ENCODE measurements at places on chromosomes 7 and 10.

GRCh38 chr10:70907637-70908405 is 19.5 kb upstream of the PCBD1 start:
- peaks cover 37% of the 10 kb centered on the region for H3K27me3 ChIP-seq
- H3K27ac ChIP-seq, result no peak overlapping the region
- no peak for DNase-seq
- H3K4me1 ChIP-seq, result peaks cover 2% of the 10 kb centered on the region
- H3K4me3 ChIP-seq, result no peak overlapping the region

- H3K4me1 ChIP-seq, result peaks cover 2% of the 10 kb centered on the region
- no peak overlapping the region for H3K27ac ChIP-seq
- DNase-seq, result peak; percentile 43
- no peak overlapping the region for H3K4me3 ChIP-seq
Observed at GRCh38 chr7:134750083-134751062, 29.1 kb upstream of the CALD1 start.

DNA sequence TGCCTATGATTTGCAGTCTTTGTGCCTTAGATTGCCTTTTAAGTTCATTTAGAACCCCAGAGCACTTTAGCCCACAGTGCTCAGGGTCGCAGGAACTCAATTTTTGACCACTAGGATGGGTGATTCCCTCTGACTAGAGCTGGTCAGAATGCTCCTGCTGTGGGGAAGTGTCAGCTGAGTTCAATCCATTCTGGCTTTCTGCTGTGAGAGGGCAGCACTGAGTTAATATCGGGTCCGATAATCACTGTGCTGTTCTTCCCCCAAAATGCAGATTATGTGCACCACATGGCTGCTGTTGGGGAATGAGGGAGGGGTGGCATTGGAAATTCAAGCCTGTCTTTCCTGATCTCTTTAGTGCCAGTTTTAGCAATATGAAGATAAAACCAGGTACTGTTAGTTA is 886.4 kb downstream of the DNAJB9 start:
- no peaks in the 10 kb centered on the region for H3K27me3 ChIP-seq
- no peak for DNase-seq
- H3K4me1 ChIP-seq, result no peaks in the 10 kb centered on the region
- no peak overlapping the region for H3K4me3 ChIP-seq
- no peak overlapping the region for H3K27ac ChIP-seq
- no peaks in the 10 kb centered on the region for H3K36me3 ChIP-seq

- no peak for DNase-seq
- peaks cover 20% of the 10 kb centered on the region for H3K27me3 ChIP-seq
- H3K36me3 ChIP-seq, result peaks cover 2% of the 10 kb centered on the region
Observed at GRCh38 chr10:78931321-78932053, 137.3 kb upstream of the ZMIZ1 start.

DNA sequence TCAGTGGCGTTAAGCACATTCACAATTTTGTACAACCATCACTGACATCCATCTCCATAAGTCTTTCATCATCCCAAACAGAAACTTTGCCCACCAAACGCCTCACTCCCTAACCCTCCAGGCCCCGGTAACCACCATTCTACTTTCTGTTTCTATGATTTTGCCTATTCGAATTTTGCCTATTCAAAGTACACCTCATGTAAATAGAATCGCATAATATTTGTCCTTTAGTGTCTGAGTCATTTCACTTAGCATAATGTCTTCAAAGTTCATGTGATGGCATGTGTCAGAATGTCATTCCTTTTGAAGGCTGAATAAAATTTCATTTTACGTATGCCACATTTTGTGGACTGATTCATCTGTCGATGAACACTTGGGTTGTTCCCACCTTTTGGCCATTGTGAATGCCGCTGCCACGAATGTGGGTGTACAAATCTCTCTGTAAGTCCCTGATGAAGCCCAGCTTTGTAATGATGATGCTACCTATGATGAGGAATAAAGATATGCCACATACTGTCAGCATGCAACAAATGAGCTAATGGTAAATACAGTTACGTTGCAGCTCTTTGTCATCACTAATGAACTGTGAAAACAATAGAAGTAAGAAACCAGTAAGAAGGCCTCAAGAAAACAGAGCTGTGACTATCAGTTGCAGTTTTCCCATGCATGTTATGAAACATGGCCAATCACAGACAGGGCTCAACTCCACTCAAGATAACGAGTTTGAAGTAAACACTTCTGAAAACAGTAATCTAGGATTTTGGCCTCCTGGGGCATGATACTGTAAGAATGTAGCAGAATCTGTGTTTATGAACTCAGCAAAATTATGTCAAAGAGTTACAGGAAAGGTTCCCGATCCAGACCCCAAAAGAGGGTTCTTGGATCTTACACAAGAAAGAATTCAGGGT is 120.0 kb downstream of the ADAM12 start:
- no peak for DNase-seq
- H3K36me3 ChIP-seq, result no peaks in the 10 kb centered on the region
- H3K4me3 ChIP-seq, result no peak overlapping the region
- H3K27ac ChIP-seq, result no peak overlapping the region
- peaks cover 2% of the 10 kb centered on the region for H3K4me1 ChIP-seq

DNA sequence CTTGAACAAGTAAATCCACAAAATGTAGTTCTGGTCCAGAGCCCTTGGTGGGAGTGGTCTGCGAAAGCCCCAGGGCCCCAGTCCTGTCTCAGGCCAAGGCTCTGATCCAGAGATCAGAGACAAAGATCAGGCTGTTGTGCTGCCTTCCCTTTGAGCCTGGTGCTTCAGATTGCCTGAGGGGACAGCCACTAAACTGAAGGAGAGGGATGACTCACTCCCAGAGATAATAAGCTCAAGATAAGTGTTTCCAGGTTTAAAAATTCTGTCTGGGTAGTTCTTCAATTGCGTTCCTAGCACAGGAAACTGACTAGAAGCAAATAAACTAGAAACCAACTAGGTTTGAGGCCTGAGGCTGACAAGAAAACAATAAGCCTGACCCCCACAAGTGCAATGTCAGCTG is 190.2 kb downstream of the RAMP3 start:
- peaks cover 42% of the 10 kb centered on the region for H3K27me3 ChIP-seq
- DNase-seq, result no peak
- H3K36me3 ChIP-seq, result peaks cover 3% of the 10 kb centered on the region
- no peak overlapping the region for H3K4me3 ChIP-seq
- no peak overlapping the region for H3K27ac ChIP-seq

DNA sequence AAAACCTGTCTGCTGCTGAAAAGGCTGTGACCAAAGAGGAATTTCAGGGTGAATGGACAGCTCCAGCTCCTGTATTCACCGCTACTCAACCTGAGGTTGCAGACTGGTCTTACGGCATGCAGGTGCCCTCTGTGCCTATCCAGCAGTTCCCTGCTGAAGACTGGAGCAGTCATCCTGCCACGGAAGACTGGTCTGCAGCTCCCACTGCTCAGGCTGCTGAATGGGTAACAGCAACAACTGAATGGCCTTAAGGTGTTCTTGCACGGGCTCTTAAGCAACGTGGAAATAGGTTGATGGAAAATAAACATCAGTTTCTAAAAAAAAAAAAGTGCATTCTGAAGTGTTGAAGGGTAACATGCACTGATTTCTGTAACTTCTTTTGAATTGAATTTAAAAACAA is 82.3 kb downstream of the DAGLB start:
- H3K27me3 ChIP-seq, result no peaks in the 10 kb centered on the region
- H3K36me3 ChIP-seq, result peaks cover 2% of the 10 kb centered on the region
- H3K4me3 ChIP-seq, result no peak overlapping the region
- DNase-seq, result no peak

GRCh38 chr10:3493621-3494020 is 291.4 kb downstream of the KLF6 start:
- H3K27ac ChIP-seq, result no peak overlapping the region
- H3K4me1 ChIP-seq, result no peaks in the 10 kb centered on the region
- H3K4me3 ChIP-seq, result no peak overlapping the region
- no peak for DNase-seq
- peaks cover 42% of the 10 kb centered on the region for H3K27me3 ChIP-seq

GRCh38 chr10:50385624-50386023 is 134.3 kb upstream of the ASAH2 start:
- H3K36me3 ChIP-seq, result peaks cover 2% of the 10 kb centered on the region
- no peak overlapping the region for H3K27ac ChIP-seq
- H3K27me3 ChIP-seq, result no peaks in the 10 kb centered on the region
- H3K4me3 ChIP-seq, result peak overlapping the region; percentile 16

DNA sequence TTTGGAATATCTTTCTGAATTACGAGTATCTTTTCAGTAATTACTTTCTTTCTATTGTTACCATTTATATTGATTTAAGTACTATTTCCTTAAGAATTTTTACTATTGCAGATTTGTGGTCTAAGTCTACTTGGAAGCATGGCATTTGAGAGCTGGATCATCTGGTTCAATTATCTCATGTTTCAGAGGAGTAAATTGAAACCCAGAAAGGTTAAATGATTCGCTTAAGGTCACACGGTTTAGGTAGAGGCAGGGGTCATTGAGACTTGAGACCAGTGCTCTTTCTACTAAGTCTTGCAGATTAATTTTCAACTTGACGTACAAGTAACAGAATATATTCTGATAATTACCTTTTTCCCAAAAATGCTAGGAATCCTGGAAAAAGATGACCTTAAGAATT is 109.2 kb upstream of the GLCCI1 start:
- H3K27ac ChIP-seq, result no peak overlapping the region
- no peaks in the 10 kb centered on the region for H3K36me3 ChIP-seq
- no peak for DNase-seq
- no peak overlapping the region for H3K4me3 ChIP-seq

- H3K4me3 ChIP-seq, result no peak overlapping the region
- no peak for DNase-seq
- H3K36me3 ChIP-seq, result no peaks in the 10 kb centered on the region
- no peaks in the 10 kb centered on the region for H3K4me1 ChIP-seq
Observed at GRCh38 chr7:41720046-41720445, 17.2 kb upstream of the INHBA start.

DNA sequence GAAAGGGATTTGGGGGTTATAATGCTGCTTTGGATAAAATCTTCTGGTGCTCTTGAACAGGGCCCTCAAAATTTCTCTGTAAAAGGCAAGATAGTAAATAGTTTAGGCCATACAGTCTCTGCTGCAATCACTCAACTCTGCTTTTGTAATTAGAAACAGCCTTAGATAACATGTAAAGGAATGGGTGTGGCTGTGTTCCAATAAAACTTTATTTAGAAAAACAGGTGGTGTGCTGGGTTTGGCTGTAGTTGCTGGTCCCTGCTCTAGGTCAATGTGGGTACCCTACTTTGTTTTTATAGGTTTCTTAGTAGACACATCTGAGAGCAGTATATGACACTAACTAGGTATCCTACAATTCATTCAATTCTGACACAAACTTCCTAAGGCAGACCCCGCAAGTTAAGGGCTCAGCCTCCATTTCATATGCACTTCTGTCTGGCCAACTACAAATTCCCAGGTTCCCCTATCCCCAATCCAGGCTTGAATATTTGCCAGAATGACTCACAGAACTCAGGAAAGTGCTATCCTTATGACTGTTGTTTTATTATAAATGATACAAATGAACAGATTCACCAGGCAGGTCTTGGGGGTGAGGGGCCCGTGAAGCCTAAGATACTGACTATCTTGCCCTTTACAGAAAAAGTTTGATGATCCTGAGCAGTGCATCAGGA is 349.9 kb downstream of the RPS24 start:
- no peaks in the 10 kb centered on the region for H3K36me3 ChIP-seq
- peaks cover 2% of the 10 kb centered on the region for H3K4me1 ChIP-seq
- H3K4me3 ChIP-seq, result no peak overlapping the region
- H3K27me3 ChIP-seq, result peaks cover 53% of the 10 kb centered on the region

- H3K36me3 ChIP-seq, result no peaks in the 10 kb centered on the region
- H3K4me1 ChIP-seq, result peaks cover 19% of the 10 kb centered on the region
- no peaks in the 10 kb centered on the region for H3K27me3 ChIP-seq
- DNase-seq, result peak; percentile 58
Observed at GRCh38 chr7:150988230-150989226, 2.3 kb upstream of the NOS3 start.

GRCh38 chr10:44972874-44973306 is 5.7 kb downstream of the DEPP1 start:
- no peak overlapping the region for H3K4me3 ChIP-seq
- no peaks in the 10 kb centered on the region for H3K27me3 ChIP-seq
- no peaks in the 10 kb centered on the region for H3K36me3 ChIP-seq
- peaks cover 20% of the 10 kb centered on the region for H3K4me1 ChIP-seq
- no peak for DNase-seq

GRCh38 chr10:13587391-13587790 is 626 bp downstream of the PRPF18 start:
- peaks cover 23% of the 10 kb centered on the region for H3K4me1 ChIP-seq
- DNase-seq, result no peak
- peaks cover 16% of the 10 kb centered on the region for H3K27me3 ChIP-seq
- peak overlapping the region; percentile 100 for H3K4me3 ChIP-seq

DNA sequence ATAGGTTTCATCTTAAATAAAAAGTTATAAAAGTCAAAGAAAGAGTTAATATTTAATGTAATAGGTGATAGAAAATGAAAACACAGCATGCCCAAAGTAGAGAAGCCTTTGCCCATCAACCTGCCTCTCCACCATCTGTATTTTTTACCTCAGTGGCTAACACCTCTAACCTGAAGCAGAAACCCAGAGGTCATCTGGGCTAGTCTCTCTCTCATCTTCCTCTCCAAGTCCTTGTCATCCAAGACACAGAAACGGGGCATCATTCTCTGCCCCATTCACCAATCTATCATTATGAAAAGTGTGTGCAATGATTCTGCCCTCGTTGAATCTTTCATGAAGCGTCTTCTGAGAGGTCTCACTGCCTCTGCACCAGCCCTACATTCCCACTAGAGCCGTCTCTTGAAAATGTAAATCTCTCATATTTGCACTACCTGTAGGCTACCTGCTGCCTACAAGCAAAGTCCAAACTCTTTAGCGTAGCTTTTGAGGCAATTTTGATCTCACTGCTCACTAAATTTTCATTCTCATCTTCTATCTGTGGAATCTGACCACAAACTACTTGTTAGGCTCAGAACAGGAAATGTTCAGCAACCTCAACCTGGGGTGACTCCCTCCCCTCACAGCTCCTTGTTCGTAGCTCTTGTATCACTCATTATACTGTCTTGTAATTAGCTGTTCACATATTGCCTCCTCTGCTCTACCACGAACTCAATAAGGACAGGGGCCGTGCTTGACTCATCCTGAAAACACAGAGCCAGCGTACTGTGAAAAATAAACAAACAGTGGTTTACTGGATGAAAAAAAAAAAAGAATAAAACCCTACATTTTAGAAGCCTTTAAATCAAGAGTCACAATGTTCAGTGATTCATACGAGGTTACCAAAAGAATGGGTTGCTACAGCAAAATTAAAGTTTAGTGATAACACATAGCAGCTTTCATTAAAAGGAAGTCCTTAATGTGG is 83.1 kb downstream of the CTNNA3 start:
- no peaks in the 10 kb centered on the region for H3K27me3 ChIP-seq
- no peaks in the 10 kb centered on the region for H3K36me3 ChIP-seq
- peak; percentile 23 for DNase-seq
- peaks cover 17% of the 10 kb centered on the region for H3K4me1 ChIP-seq

DNA sequence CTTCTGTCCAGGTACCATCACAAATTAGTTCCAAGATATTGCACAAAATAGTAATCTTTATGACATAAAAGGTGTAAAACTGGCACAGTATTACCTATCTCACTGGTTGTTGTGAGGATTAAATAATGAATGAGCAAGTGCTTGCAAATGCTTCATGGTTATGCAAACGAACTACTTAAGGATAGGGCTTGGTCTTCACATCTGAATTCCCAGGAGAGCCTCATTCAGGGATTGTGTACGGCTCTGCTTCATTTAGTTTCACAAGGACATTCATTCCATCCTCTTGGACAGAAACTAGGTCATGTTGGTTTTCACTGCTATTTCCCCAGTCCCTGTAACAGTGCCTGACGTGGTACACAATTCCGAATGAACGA is 12.1 kb downstream of the ABCA13 start:
- peaks cover 5% of the 10 kb centered on the region for H3K27me3 ChIP-seq
- H3K36me3 ChIP-seq, result no peaks in the 10 kb centered on the region
- H3K4me3 ChIP-seq, result no peak overlapping the region
- DNase-seq, result no peak
- H3K27ac ChIP-seq, result no peak overlapping the region

Measured in T-helper 17 cell (primary cell).